Activated naive CD4-positive, alpha-beta T cell treated with anti-CD3 and anti-CD28 coated beads, Interleukin-2, amount 50 U/mL, for 72 hours (primary cell): ENCODE measurements at places on chromosomes 2 and 18. TPM values are rescaled to one million over a fixed set of nuclear protein-coding genes. Genes with fewer than 3 reads are reported as not detected.

The IL36RN gene
- total RNA-seq, result not detected

The DPYSL5 gene
- not detected for total RNA-seq

The RNF152 gene
- total RNA-seq, result 0.59 TPM

DNA sequence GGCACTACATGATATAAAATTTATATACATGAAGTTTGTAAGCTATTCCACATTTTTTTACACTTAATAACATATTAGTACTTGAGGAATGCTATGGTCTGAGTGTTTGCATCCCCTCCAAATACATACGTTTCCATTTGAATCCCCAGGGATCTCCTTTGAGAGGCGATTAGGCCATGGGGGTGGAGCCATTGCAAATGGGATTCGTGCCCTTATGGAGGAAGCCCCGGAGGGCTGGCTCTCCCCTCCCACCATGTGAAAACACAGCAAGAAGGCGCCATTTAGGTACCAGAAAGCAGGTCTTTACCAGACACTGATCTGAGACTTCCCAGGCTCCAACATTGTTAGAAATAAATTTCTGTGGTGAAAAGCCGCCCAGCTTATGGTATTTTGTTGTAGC, 20.8 kb upstream of the MBP start:
- no peak for DNase-seq

GRCh38 chr2:239027391-239028252, 179.7 kb downstream of the TWIST2 start:
- no peak for DNase-seq

DNA sequence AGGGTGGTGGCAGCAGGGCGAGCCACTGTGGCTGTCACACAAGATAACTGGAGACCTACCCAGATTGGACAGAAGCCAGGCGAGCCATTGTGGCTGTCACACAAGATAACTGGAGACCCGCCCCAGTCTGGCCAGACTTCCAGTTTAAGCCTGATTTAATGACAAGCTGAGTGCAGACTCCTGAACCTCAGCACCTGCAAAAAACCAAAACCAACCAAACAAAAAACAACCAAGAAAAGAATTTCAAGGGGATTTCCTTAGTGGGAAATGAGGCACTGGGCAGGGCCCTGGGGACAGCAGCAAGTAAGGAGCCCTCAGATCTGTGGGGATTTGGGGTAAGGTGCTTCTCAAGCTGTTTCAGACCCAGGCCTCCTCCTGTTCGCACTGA, 95.2 kb upstream of the BOD1L2 start:
- DNase-seq, result no peak

GRCh38 chr2:153875801-153876466, 4.2 kb downstream of the GALNT13 start:
- no peak for DNase-seq

GRCh38 chr18:13086906-13087305, 95.7 kb downstream of the CEP192 start:
- DNase-seq, result no peak

- DNase-seq, result no peak
These were observed 38.1 kb downstream of the ACOXL start for GRCh38 chr2:110770404-110770958.

GRCh38 chr2:19635951-19636510, 265.8 kb downstream of the TTC32 start:
- no peak for DNase-seq
